ENCODE measurements at places on chromosomes 6 and 20.

GRCh38 chr6:148883270-148883669 is 136.4 kb downstream of the UST start:
- no peak for DNase-seq

DNA sequence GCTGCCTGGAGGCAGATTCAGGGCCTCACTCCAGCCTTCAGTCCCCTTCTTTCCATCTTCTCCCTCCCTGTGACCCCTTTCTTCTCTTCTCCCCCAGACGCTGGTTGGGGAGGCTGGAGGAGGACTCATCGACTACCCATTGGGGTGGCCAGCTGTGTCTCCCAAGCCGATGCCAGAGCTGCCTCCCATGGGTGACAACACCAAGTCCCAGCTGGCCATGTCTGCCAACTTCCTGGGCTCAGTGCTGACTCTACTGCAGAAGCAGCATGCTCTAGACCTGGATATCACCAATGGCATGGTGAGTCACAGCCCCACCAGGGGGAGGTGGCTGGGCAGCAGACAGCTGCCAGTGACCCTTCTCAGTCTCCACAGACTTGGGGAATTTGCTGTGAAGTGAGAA is 12.9 kb downstream of the BPIFB4 start:
- DNase-seq: no peak

DNA sequence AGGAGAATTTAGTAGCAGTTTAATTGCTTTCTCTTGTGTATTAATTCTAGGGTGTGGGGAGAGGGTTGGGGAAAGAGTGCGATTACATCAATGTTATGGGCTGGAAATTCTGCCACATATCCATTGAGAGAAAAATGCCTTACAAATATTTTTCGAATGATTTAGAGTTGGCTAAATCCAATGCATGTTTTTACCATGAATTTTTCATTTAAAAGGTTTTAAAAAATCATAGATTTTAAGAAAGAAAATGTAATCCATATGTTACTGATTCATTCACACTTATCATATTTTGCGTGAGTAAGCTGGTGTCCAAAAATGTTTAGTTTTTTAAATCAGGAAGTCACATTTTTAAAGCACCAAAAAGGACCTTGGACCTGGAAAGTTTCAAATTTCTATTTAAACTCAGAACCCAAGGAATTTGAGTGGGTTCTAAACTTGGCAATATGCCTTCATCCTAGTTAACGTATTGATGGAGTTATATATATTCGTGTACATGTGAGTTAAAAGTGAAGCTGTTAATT is 627.4 kb upstream of the CITED2 start:
- no peak for DNase-seq

GRCh38 chr20:35625584-35626385 is 10.2 kb downstream of the SPAG4 start:
- no peak for DNase-seq
